ENCODE measurements at places on chromosomes 12 and 14.

- DNase-seq = no peak
Observed at GRCh38 chr14:30015489-30015888, 87.8 kb upstream of the PRKD1 start.

DNA sequence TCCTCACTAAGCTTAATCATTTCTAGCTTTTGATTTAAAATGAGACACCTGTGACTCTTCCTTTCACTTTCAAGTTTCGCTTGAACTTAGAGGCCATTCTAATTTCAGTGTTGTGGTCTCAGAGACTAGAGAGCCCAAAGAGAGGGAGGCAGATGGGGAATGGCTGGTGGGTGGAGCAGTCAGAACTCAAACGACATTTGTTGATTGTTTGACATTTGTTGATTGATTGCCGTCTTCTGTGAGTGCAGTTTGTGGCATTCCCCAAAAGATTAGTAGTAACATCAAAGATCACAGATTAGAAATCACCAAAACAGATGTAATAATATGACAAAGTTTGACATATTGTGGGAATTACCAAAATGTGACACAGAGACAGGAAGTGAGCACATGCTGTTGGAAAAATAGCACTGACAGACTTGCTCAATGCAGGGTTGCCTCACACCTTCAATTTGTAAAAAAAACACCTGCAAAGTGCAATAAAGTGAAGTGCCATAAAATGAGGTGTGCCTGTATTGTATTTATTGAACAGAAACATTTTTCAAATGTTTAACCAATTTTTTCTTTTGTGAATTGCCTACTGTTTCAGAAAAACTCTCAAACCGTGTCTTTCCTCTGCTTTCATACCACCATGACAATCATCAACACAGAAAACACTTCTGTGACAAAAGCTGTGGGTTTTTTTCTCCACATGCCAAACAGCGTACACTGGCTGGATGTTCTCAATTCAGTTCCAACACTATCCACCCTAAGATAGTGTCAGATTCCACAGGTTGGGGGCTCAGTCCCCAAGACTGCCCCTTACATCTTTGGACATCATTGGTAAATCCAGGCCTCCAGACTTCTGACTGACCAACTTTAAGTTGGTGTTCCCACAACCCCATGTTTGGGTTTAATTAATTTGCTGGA is 376.3 kb upstream of the RGS6 start:
- DNase-seq = no peak

GRCh38 chr12:48027183-48028002 is 23.1 kb upstream of the COL2A1 start:
- DNase-seq = no peak

GRCh38 chr12:111046896-111047295 is 126.5 kb upstream of the MYL2 start:
- no peak for DNase-seq

- no peak for DNase-seq
Observed at GRCh38 chr12:96402061-96402460, 1.8 kb upstream of the CDK17 start.

GRCh38 chr14:90168425-90169105 is 87.8 kb upstream of the PSMC1 start:
- DNase-seq = peak; percentile 47

GRCh38 chr12:7439579-7440505 is 4.1 kb downstream of the CD163L1 start:
- peak; percentile 95 for DNase-seq

DNA sequence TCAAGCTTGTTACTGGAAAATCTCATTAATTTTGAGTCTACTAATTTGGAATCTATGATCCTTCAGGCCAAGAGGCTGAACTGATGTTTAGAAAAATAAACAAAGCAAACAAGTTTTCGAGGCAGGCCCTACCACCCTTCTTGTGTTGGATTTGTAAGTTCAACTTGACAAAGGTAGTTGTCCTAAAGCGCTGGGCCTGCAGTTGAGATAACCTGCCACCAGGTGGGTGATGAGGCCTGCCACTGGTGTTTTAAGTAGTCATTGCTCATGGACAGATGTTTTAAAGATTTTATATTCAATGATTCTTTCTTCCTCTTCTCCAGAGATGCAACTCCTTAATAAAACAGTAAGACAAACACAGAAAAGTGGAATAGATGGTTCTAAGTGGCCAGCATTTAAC is 19.4 kb downstream of the ACVRL1 start:
- DNase-seq = no peak

GRCh38 chr12:57525615-57526383 is 3.2 kb downstream of the MBD6 start:
- DNase-seq = no peak

GRCh38 chr12:1949771-1950470 is 31.5 kb upstream of the CACNA2D4 start:
- no peak for DNase-seq

DNA sequence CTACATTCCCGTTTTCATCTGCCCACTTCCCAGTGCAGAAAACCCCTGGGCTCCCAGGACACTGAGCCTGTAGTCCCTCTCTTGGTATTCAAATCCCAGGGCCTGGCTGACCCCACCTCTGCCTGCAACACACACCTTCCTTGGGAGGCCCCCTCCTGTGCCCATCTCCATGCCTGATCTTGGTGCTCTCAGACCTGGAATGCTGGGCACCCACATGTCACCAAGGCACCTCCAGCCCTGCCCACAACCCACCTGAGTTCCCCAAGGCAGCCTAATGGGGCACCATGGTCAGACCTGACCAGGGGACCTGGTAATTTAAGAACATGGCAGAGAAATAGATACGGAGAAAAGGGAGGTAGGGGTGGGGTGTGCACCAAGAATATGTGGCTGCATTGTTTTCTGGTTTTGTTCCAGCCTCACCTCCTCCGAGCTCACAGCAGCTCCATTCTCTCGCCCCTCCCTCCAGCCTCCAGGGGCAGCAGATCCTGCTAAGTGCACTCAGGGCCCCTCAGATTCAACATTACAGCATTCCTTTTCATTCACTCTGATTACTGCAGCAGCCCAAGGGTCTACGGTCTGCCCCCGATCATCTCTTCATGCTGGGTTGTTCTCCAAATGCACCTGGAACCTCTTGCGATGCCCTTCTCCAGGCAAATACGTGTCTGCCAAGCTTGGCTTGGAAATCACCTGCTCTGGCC is 9.2 kb upstream of the HSP90AA1 start:
- DNase-seq = peak; percentile 39

DNA sequence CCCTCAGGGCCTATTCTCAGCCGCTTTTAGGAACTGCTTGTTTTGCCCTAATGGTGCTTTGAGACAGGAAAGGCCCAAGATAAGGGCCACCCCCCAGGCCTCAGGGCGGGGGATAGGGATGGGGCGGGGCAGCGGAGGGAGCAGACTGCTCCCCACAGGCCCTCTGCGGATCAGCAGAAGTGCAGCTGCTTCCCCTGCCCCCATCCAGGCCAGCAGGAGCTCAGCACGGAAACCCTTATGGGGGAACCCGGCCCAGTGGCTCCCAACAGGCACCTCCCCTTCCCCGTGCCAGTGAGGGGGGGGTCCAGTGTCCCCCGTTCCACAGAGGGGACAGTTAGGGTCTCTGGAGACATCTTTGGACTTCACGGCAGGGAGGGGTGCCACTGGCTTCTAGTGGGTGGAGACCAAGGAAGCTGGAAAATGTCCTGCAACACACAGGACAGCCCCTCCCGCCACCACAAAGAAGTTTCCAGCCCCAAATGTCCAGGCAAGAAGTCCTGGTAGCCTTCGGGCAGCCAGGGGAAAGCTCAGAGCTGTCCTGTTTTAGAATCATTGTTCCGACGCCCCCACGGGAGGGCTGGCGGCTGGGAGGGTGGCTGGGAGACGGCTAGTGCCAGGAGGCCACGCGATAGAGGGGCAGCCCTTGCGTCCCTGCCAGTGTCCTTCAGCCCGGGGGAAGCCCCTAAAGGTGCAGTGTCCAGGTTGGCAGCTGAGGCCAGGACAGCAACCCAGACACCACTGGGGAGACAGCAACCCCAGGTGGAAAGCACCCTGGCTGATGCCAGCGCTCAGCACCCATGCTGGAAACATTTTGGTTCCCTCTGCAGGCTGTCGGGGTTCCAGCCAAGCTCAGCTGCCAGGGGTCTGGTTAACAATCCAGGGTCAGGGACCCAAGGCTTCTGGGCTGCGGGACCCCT is 10.4 kb upstream of the GPR132 start:
- DNase-seq = no peak

- DNase-seq = peak; percentile 44
Observed at GRCh38 chr12:110760204-110760609, 17.5 kb upstream of the PPP1CC start.

DNA sequence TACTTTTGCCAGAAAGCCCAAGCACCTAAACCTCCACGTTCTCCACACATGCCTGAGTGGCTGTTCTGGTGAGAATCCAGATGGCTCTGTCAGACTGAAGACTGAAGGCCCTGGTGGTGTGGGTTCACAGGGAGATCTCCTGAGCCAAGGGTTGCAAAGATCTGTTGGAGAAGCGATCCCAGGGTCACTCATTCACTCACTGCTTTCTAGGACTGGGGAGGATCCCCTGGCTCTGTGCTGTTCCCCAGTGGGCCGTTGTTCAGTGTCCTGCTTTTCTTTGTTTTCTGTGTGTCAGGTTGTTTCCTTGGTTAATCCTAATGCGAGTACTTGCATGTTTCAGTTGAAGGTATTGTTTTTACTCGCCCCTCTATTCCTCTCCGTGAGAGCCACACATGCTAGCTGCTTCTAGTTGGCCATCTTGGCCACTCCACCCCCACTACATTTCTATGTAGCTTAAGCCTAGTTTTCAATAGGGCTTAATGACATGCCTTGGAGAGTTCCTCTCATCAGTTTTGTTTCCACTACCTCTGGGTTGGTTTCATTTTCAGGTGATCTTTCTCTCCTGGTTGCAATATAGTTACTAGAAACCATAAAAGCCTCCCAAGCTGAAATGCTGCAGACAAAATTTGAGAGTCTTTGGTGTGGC is 144.5 kb upstream of the SLC38A2 start:
- DNase-seq = no peak

- peak; percentile 22 for DNase-seq
Observed at GRCh38 chr12:79737875-79738718, 47.3 kb upstream of the PAWR start.
